Kidney glomerular epithelial cell (primary cell): ENCODE measurements at places on chromosomes 5 and 9.

GRCh38 chr9:96680812-96681499 is 25.8 kb upstream of the PRXL2C start:
- no peak for DNase-seq

GRCh38 chr5:7446913-7447312 is 51.0 kb downstream of the ADCY2 start:
- no peak for DNase-seq

- DNase-seq: peak; percentile 98
These were observed 1.9 kb upstream of the PJA2 start for GRCh38 chr5:109411627-109412026.

GRCh38 chr5:177313561-177314259 is 2.0 kb upstream of the MXD3 start:
- no peak for DNase-seq

GRCh38 chr5:6503342-6503741 is 54.7 kb downstream of the UBE2QL1 start:
- DNase-seq: no peak

- no peak for DNase-seq
These were observed 25.0 kb upstream of the GSN start for GRCh38 chr9:121242959-121243346.

DNA sequence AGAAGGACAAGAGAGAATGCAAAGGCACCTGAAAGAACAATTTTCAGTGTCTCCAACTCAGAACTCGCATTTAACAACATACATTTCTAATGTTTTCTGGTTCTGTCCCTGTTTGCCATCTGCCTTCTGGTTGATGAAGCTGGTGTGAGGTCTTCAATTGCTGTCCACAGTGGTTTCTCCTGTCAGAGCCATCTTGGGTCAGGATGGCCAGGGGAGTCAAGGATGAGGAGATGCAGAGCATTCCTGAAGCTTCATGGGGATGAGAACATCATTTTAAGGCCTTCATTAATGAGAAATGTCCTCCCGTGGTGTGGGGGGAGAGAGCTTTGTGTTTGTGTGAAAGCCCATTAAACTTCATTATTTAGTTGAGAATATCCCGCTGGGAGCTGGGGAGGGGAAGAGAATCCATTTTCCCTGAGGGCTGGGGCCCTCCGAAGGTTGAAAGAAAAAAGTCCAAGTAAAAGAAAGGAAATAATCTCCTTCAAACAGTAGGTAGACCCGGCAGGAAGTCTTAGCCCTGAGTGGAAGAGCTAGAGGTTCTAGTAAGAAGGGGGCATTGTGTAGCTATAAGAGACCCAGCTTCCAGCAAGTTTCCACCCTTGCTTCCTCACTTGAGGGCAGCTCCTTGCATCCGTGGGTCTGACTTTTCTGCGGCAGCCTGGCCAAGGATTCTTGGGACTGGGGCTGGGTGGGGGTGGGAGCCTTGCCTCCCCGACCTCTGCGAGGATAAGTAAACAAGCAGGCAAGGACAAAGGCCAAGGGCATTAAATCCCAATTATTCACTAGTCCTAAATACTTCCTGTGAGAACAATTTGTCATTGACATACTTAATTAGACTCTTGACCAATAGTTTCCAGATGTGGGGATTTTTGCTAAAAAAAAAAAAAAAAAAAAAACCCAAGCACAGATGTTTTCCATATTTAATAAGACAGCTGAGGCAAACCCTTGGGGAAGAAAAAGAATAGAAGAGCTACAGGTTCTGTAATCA is 119.2 kb downstream of the MSX2 start:
- no peak for DNase-seq
